ENCODE measurements at places on chromosomes 6 and 20.
A peak's percentile ranks its signal among the peaks of the same experiment; 100 is the strongest.

DNA sequence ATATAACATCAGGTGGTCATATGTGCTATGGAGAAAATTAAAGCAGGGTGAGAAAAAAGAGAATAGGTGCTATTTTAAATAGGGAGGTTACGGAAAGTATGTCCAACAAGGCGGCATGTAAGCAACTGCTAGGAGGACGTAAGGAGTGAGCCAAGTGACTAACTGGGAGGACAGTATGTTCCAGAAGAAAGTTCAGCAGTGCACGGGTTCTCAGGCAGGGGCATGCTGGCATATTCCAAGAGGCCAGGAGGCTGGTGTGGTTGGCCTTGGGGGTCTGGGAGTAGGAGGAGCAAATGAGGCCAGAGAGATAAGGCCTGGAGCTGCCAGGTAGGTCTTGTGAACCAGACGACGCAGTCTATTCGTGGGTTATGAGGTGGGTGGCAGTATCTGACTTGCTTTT is 112.4 kb downstream of the ARMC2 start:
- DNase-seq: no peak

DNA sequence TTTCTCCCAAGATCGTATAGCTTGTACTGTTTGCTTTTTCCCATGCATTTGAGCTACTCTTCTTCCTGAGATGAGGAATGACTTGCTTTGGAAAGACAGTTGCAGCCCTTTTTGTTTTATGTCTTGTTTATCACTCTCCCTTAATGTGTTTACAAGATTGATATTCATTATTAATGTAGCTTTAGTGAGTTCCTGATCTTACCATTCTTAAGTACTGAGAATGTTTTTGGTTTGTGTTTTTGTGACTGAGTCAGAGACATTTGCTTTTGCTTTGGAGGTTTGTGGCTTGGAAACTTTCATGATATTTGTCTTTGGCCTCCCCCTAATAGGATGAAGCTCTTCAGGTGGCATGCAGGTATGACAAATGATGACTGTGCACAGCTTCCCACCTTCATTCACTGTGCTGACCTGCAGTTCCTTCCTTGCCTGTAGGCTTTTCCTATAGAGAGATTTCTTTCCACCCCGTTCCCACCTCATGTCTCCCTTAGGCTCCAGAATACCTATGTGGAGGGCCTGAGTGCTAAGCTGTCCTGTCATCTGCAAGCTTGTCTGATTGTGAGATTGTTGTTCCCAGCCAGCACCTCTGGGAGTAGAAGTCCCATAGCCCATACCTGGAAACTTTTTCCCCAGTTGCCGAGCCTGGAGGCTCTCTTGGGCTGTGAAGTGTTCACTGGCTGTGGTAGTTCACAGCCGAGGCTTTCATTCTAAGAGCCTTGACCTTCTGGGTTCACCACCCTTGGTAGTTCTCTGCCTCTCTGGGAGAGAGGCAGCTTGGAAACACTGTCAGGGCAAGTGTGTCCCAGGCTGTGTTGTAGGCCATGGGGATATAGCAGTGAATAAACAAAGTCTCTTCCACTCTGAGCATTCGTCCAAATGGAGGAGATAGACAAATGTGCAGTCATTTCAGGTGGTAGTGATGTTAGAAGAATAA is 27.1 kb downstream of the CDS2 start:
- DNase-seq: peak; percentile 63

GRCh38 chr20:22403632-22404361 is 180.6 kb downstream of the FOXA2 start:
- DNase-seq: no peak

DNA sequence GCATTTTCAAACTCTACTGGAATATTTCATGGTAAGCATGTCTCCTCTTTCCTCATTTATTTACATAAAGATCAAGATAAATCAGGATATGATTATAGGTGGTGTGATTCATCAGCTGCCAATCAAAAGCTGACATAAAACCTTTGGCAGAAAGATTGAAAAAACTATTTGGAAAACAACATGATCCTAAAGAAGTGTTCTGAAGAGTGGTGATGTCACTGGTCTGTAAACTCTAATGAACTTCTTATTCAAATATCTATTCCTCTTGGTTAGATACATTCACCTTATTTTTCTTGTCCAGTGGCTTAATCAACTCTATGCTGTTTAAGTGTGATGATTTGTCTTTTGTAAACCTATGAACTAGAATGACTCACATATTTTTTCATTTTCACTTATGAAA is 535.5 kb upstream of the CITED2 start:
- DNase-seq: no peak

DNA sequence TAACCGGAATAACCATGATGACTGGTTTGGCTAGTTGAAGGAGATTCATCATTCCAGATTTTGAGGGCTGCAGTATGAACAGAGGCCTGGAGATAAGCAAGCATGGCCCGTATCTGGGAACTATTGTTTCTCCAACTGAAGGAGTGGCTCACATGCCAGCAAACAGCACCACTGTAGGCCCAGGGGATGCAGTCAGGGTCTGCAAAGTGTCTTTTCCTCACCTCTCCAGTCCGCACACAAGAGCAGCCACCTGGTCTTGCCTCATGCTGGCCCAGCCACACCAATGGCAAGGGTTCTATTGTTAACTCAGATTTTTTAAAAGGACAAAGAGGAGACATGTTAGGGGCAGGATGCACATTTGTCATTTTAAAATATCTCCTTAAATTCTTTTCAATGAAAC is 55.1 kb downstream of the KIZ start:
- DNase-seq: no peak

DNA sequence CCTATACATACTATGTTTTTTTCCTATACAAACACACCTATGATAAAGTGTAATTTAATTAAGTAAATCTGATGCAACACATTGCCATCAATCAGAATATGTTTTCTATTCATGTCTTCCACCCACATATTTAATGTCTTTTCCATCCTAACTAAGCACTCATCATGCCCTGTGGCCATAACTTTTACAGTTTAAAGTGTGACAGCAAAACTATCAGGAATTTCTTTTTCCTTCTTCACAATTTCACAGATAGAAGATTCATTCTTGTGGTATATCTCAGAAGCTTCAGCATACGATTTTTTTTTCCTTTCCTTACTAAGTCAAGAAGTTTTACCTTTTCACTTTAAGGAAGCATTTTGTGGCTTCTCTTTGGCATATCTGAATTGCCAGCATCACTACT is 7.0 kb upstream of the BEND6 start:
- DNase-seq: no peak

GRCh38 chr6:108650325-108650724 is 89.6 kb downstream of the FOXO3 start:
- DNase-seq: no peak

GRCh38 chr20:47773371-47773786 is 11.9 kb downstream of the SULF2 start:
- no peak for DNase-seq

DNA sequence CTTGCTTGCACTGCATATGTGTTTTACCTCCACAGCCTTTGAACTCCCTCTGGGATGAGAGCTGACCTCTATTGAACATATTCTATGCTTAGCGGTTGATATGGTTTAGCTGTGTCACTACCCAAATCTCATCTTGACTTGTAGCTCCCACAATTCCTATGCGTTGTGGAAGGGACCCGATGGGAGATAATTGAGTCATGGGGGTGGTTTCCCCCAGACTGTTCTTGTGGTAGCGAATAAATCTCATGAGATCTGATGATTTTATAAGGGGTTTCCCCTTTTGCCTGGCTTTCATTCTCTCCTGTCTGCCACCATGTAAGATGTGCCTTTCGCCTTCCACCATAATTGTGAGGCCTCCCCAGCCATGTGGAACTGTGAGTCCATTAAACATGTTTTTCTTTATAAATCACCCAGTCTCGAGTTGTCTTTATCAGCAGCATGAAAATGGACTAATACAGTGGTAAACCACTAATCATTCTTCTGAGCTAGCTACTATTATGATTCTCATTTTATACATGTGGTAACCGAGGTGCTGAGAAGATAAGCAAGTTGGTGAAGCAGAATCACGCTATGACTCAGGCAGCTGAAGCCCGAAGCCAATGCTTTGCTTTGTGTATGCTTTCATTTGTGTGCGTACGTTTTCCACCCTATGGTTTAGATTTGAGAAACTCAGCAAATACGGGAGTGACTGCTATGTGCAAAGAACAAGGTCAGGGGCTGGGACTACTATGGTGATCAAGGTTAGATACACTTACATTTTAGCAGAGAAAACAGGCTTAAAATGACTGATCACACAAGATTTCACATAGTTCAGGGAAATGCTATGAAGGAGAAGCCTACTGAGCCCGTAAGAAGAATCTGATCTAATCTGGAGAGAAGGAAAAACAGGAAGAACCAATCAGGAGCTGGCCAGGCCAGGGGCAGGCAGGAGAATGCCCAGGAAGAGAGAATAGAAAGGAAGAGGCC is 363.5 kb downstream of the ESR1 start:
- no peak for DNase-seq

- no peak for DNase-seq
These were observed 13.6 kb downstream of the CNBD2 start for GRCh38 chr20:35981969-35982368.

DNA sequence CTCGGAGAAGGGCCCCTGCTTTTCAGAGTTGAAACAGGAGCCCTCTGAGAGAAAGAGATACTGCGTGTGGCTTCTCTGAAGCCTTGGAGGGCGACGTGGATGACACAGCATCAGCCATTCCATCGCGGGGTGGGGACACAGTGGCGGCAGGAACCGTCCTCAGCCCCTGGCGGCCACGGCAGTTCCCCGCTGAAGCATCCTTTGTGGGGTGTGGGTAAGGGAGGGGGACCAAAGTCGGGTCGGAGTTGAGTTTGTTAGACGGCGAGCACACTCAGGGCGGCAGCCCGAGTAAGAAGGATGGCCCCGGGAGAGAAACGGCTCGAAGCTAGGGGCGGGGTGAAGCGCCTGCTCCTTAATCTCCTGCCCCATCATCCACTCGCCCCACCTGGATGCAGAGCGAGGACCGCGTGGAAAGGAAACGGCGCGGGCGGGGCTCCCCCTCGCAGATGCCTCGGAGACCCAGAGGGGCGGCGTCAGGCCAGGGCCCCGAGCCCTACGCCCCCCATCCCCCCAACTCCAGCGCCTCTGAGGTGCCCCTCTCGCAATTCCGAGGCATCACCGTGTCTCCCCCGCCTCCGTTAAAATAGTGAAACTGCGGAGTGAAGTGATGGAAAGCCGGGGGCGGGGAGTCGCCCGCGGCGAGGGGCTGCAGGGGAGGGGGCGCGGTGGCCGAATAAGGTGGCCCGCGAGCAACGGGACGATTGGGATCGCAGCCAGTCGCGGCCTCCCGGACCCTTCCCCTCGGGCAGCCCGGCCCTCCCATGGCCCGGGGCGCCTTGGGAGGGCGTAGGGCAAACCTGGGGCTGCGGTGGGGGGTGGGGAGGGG is 796 bp upstream of the RREB1 start:
- no peak for DNase-seq

GRCh38 chr20:21508230-21509078 is 5.4 kb downstream of the NKX2-2 start:
- no peak for DNase-seq

GRCh38 chr20:25361287-25361683 is 29.4 kb downstream of the ABHD12 start:
- no peak for DNase-seq

- no peak for DNase-seq
These were observed 425.3 kb upstream of the BTBD3 start for GRCh38 chr20:11492386-11492785.

GRCh38 chr20:34514897-34515483 is 1.2 kb upstream of the DYNLRB1 start:
- DNase-seq: no peak

DNA sequence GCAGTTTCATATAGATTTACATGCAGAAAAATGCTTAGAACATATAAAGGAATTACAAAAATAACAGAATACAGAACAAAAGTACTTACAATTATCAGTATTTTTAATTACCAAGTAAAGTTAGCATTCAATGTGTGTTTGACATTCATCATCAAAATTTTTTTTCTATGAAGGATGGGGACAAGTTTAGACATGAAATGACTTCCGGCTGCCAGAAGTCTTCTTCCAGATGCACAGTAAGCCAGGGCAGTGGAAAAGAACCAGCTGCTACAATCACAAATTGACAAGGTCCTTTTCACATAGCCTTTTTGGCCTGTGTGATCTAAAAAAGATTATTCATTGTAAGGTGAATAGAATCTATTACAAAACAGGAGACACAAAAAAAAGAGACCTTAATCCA is 73.8 kb downstream of the HUS1B start:
- DNase-seq: no peak

DNA sequence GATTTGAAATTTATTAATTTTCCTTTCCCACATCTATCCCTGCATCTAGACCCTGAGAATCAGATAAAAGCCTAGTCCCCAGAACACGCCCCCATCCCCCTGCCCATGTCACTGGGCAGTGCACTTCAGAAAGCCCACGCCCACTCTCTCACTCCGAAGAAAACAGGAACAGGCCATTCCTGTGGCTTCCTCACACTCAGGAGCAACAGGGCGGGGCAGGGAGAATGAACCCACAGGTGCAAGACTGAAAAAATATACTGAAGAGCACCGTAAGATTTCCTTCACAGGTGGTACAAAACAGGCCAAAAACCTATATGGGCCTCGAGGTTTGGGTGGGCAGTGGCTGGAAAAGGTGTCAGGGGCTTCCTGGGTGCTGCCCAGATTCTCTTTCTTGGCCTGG is 3.4 kb downstream of the OXT start:
- DNase-seq: no peak

GRCh38 chr6:52544602-52545405 is 32.1 kb downstream of the TRAM2 start:
- no peak for DNase-seq

GRCh38 chr20:56429502-56429901 is 17.4 kb downstream of the CASS4 start:
- DNase-seq: no peak

GRCh38 chr20:24617757-24618450 is 148.5 kb downstream of the SYNDIG1 start:
- no peak for DNase-seq

GRCh38 chr6:23293653-23294052 is 724.3 kb downstream of the HDGFL1 start:
- DNase-seq: no peak

- no peak for DNase-seq
These were observed 32.9 kb downstream of the GPX5 start for GRCh38 chr6:28558629-28559028.

DNA sequence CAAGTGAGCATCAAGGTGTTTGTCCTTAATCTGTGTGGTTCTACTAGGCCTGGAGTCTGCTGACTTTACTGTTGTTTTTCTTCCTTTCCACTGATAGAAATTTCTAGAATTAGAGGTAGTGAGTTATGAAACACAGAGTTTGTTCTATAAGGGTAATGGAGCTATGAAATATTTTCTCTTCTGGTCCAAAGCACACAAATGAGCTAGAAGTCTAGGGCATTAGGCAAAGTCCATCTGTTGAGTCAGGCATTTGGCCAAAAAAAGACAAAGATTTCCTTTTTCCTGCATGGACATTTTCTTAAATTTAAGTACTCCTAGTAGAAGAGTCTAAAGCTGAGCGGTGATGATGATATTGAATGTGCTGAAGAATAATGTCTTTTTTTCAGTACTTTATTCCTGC is 174.3 kb upstream of the STXBP5 start:
- no peak for DNase-seq

- DNase-seq: no peak
These were observed 18.5 kb upstream of the CDH4 start for GRCh38 chr20:61233590-61233989.
